ENCODE measurements at places on chromosomes 3 and 15. TPM values are rescaled to one million over a fixed set of nuclear protein-coding genes. Genes with fewer than 3 reads are reported as not detected.

DNA sequence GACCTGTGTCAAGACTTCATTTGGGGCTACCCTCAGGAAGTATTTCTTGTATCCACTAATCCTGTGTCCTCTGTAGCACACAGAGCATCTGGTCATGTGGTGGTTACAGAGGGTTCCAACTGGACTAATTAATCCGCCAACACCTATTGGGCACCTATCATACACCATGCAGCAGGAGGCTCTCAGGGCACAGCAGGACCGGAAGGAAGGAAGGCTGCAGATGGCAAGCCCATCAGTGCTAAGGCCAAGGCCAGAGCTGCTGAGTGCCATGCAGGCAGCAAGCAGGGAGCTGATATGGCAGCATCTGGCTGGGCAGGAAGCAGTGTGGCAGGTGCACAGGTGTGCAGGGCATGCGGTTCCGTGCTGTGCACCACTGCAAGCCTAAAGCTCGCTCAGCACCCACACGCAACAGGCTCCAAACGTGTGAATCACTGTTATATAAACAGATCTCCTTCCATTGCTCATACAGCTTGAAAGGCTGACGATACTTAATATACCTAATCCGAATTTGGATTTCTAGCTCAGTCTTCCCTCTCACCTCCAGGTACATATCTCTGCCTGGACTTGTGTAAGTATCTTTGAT, 64.4 kb upstream of the SNRPA1 start:
- H3K4me3 ChIP-seq, result no peak overlapping the region
- H3K27ac ChIP-seq, result no peak overlapping the region
- no peaks in the 10 kb centered on the region for H3K36me3 ChIP-seq

DNA sequence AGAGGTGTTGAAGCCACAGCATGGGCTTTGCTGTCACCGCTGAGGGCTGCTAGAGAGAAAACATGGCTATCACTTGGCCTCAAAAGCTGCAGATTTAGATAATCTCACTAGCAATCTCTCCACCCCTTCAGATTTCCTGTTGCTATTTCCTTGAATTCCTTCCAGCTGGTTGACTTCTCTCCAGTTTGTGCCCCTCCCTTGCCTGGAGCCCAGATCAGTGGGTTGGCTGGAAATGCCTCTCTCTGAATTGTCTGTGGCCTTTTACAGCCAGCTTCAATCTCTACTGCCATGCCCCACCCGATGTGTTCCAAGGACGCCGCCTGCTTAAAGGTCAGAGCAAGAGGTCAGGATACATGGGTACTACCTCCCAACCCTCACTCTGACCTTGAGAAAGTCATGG, 294.1 kb downstream of the NTRK3 start:
- no peak for DNase-seq
- no peaks in the 10 kb centered on the region for H3K27me3 ChIP-seq
- H3K27ac ChIP-seq, result no peak overlapping the region

- H3K4me1 ChIP-seq, result no peaks in the 10 kb centered on the region
- no peaks in the 10 kb centered on the region for H3K36me3 ChIP-seq
- H3K27ac ChIP-seq, result no peak overlapping the region
- no peak overlapping the region for H3K4me3 ChIP-seq
Observed at GRCh38 chr3:130779031-130779430, 32.4 kb upstream of the PIK3R4 start.

- peaks cover 2% of the 10 kb centered on the region for H3K27me3 ChIP-seq
- DNase-seq, result no peak
- H3K36me3 ChIP-seq, result no peaks in the 10 kb centered on the region
- H3K27ac ChIP-seq, result no peak overlapping the region
- no peak overlapping the region for H3K4me3 ChIP-seq
Observed at GRCh38 chr3:159322322-159322939, 520.6 kb downstream of the MFSD1 start.

DNA sequence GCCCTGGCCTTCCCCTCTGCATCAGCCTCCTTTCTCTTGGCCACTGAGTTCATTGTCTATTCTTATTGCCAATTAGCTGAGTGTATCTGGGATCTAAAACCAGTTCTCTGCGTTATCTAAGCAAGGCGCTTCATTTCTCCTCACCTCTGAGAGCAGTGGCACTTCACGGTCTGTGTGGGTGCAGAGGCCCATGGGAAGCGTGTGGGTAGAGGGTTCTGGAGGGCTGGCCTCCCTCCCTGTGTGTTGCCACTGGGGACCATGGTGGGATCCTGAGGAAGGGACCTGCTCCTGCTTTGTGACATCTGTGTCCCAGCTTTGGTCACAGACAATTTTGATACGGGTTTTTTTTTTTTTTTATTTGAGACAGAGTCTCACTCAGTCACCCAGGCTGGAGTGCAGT, 32.7 kb downstream of the EDEM1 start:
- H3K27ac ChIP-seq, result no peak overlapping the region
- no peaks in the 10 kb centered on the region for H3K4me1 ChIP-seq

GRCh38 chr3:165938986-165939540, 101.8 kb upstream of the BCHE start:
- H3K4me3 ChIP-seq, result no peak overlapping the region
- no peaks in the 10 kb centered on the region for H3K36me3 ChIP-seq
- no peak for DNase-seq
- H3K27ac ChIP-seq, result no peak overlapping the region
- H3K27me3 ChIP-seq, result no peaks in the 10 kb centered on the region

DNA sequence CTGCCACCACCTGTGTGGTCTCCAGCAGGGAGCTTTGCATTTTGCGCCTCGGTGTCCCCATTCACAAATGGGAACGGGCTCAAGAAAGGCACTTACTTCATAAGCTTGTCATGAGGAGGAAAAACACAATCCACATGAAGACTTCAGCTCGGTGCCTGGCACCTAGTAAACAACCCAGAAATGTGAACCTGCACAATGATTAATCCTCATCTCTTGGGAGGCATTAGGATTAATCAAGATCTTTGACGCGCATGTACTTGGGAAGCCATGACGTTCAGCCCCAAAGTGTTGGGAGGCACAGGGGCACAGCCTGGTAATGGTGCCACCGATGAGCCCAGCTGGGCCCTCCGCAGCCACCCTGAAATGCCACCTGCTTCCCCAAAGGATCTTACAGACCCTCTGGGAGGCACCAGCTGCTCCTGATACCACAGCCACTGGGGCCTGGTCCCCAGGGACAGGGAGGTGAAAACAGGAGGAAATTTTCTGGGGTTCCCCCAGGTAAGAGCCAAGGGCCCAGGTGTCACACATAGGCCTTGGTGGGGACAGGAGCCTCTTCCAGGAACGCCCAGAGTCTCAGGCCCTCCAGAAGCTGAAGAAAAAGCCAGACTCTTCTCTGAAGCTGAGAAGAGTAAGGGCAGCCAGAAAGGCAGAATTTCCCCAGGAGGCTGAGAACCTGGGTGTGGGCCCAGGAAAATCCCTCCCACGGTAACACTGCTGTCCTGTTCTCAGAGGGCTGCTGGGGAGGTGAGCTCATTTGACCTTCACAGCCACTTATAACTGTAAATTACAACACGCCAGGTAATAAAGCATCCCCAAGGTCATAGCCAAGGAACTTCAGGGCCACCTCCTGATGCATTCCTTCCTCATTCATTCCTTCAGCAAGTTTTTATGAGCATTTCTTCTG, 507.5 kb downstream of the SHQ1 start:
- H3K27me3 ChIP-seq, result peaks cover 2% of the 10 kb centered on the region
- no peak overlapping the region for H3K4me3 ChIP-seq
- H3K36me3 ChIP-seq, result no peaks in the 10 kb centered on the region
- peaks cover 8% of the 10 kb centered on the region for H3K4me1 ChIP-seq
- DNase-seq, result no peak
- no peak overlapping the region for H3K27ac ChIP-seq

- no peak for DNase-seq
- H3K36me3 ChIP-seq, result no peaks in the 10 kb centered on the region
- no peaks in the 10 kb centered on the region for H3K27me3 ChIP-seq
- no peak overlapping the region for H3K4me3 ChIP-seq
Observed at GRCh38 chr3:111084911-111085310, 13.3 kb downstream of the NECTIN3 start.

DNA sequence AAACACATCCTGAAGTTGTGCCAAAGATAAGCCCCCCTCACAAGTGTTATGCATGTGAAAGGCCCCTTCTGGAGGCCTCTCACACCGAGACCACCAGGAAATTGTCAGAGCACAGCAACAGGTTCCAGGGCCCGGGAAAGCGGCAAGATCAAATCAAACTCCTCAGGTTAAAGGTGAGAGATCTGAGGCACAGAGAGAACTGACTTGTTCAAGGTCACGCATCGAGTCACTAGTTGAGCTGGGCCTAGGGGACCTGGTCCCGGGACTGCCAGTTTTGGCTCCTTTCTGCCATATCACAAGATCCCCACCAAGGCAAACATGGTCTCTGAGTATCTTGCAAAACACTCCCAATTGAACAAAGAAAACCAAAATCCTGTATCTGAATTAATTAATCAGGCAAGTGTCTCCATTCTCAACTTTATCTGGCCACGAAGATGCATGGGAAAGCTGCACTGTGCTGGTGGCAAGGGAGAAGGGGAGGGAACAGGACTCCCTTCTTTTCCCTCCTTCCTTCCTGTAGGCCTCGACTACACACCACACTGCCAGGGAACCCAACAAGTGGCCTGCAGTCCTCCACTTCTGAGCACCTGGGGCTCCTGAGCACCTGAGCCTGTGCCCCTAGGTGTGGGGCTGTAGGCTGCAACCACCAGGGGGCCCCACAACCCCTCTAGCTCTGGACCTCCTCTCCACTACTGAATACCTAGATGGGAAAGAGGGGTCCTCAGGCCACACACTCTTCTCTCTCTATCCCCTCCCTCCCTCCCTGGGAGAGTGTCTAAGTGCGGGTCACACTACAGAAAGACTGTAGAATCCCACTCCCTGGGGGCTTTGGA, 37.3 kb downstream of the ANP32A start:
- peaks cover 31% of the 10 kb centered on the region for H3K4me1 ChIP-seq
- H3K27ac ChIP-seq, result no peak overlapping the region
- DNase-seq, result peak; percentile 48
- H3K4me3 ChIP-seq, result no peak overlapping the region
- peaks cover 88% of the 10 kb centered on the region for H3K36me3 ChIP-seq
- H3K27me3 ChIP-seq, result no peaks in the 10 kb centered on the region

ERICH6 gene
- not detected for total RNA-seq

Data from activated B cell treated with CpG ODN at 0.5 μM for 24 hours (primary cell).